SK-N-DZ (cell line): ENCODE measurements at places on chromosomes 6 and 20.

DNA sequence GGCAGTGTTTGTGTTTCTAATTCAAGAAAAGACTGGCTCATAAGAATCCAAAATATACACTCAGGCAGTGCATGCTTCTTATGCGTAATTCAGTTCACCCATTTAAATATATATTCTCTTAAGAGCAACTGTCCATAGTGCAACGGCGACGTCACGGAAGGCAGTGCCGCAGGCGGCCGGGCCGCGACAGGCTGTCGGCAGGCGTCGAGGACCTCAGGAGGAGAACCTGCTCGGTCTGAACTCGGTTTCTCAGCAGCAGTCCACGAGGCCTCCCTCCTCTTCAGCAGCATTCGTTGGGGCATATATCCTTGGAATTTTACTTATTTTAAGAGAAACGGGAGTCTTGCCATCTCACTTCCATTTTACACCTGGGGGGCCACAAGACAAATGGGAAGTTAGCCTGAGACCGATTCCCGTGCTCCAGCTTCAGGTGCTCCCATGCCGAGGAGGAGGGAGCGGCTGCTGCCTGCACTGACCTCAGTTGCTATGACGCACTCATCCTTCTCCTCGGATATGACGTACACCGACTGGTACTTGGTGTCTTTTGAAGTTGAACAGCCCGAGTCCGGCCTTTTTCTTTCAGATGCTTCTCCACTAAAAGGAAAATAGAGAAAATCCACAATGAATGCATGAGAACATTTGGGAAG is 8.2 kb downstream of the DLL1 start:
- DNase-seq, result no peak

GRCh38 chr6:72783035-72783434 is 161.2 kb downstream of the KCNQ5 start:
- no peak for DNase-seq

GRCh38 chr6:16476861-16477260 is 238.5 kb downstream of the GMPR start:
- DNase-seq, result no peak

GRCh38 chr6:170223718-170224693 is 66.9 kb downstream of the DLL1 start:
- no peak for DNase-seq

DNA sequence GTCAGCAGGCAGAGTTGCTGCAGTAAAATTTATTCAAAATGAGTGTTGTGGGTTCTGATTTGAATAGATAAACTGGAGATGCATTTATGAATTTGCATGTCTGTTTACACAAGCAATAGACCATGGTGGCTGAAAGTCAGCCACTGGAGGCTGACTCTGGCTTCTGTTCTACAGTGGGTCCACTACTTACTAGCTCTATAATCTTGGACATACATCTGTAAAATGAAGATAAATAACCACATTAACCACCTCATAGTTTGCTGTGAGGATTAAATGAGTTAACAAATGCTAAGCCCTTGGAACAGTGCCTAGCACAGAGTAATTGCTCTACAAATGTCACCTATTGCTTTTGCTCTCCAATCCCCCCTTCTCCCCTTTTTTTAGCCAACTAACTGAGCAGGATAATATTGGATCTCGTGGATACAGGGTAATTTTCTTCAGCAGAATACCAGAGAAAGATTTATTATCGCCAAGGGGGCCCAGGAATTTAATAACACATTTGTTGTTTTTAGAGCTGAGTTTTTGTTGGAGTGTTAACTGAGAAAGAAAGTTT is 1.4 kb upstream of the PM20D2 start:
- no peak for DNase-seq

GRCh38 chr20:46520976-46521579 is 7.7 kb upstream of the ZNF334 start:
- DNase-seq, result peak; percentile 69

DNA sequence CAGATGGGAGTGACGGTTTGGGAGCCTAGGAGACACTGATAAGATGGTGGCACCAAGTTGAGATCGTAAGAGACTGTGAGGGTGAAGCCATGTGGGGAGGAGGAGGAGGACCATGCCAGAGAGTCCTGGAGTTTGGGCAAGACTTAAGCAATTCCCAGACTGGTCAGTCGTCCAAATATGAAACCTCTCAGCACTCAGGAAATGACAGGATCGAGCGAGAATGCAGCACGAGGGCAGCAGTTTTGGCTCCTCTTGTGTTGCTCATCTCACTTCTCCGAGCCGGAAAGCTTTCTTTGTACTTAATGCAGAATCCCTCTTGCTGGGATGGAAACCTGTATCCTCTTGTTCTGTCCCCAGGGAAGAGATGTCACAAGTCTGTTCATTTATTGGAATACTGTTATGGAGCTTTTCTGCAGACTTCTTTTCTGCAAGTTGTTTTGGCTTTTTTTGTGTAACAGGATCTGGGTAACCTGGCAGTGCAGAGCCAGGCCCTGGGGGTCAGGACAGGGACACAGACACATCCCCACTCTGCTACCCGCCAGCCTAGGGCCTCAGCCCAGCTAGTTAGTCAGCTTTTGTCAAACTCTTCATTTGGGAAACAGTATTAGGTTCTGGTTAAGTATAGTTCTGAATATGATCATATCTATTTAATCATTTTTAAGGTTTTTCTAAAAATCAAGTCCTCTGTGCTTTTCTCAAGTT is 34.3 kb downstream of the FNDC1 start:
- no peak for DNase-seq

- no peak for DNase-seq
Observed at GRCh38 chr6:18161431-18161830, 6.2 kb downstream of the KDM1B start.
